ENCODE measurements at places on chromosomes 1 and 21.

GRCh38 chr1:55720261-55720660 is 505.1 kb upstream of the USP24 start:
- no peak for DNase-seq

DNA sequence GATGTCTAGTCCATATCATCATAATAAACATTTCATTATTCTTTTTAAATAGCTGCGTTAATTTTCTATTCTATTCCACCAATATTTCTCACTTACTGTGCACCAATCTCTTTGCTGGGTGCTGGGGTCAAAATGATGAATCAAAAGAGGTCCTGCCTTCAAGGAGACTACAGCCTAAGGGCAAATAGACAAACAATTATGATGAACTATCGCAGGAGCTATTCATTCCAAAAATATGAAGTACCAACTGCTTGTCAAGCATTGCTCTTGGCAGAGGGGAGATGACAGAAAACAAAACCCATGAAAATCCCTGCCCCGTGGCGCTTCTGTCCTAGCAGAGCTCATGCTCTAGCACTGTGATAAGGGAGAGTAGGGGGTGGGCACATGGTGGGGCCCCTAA is 28.8 kb upstream of the SLC26A9 start:
- no peak for DNase-seq

- DNase-seq: no peak
These were observed 30.1 kb downstream of the SPSB1 start for GRCh38 chr1:9322661-9323244.

DNA sequence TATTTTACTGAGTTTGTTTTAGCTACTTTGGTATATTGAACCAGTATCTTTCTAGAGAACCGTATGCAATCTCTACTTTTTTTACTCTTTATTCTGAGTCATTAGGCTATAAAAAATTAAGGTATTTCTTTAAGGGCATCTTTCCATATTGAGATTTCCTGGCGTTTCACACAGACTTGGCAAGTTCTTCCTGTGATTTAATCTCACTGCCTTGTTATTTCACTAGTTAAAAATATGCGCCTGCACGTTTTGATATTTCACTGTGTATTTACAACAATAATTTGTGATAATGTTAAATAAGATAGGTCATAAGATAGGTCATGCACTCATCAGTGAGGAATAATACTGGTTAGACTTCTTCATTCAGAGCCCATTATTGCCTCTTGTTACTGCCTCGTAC is 16.2 kb upstream of the CR1L start:
- DNase-seq: no peak
